ENCODE measurements at places on chromosomes 16 and 17.

GRCh38 chr17:66547151-66547865 lies 244.9 kb downstream of the PRKCA start:
- DNase-seq, result no peak

DNA sequence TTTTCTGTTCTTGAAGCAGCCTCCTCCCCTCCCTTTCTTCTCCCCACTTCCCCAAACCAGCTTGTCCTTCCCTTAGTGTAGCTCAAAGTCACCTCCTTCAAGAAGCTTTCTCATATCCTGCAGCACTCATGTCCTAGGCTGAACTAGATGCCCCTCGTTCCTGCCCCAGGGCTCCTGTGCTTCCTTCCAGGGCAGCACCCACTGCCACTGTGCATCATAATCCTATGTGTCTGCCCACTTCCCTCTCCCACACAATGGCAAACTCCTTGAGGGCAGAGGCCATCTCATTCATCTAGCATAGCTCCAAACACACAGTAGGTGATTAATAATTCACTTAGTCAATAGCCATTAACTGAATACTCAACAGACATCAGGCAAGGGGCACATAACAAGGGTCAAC lies 6.9 kb upstream of the TMEM132E start:
- no peak for DNase-seq

DNA sequence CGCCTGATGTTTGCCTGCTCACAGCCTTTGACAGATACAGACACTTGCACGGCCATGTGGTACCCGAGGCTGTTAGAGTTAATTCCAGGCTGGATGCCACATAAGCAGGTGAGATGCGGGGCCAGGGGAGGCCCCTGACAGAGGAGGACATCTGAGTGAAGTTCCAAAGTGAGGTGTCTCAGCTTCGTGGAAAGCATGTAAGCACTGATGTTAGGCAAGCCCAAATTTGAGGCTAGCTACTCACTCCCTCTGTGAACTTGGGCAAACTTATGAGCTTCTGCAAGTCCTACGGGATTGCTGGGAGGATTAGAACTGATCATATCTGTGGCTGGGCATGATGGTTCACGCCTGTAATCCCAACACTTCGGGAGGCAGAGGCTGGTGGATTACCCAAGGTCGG lies 39.3 kb upstream of the MARCHF10 start:
- DNase-seq, result no peak

DNA sequence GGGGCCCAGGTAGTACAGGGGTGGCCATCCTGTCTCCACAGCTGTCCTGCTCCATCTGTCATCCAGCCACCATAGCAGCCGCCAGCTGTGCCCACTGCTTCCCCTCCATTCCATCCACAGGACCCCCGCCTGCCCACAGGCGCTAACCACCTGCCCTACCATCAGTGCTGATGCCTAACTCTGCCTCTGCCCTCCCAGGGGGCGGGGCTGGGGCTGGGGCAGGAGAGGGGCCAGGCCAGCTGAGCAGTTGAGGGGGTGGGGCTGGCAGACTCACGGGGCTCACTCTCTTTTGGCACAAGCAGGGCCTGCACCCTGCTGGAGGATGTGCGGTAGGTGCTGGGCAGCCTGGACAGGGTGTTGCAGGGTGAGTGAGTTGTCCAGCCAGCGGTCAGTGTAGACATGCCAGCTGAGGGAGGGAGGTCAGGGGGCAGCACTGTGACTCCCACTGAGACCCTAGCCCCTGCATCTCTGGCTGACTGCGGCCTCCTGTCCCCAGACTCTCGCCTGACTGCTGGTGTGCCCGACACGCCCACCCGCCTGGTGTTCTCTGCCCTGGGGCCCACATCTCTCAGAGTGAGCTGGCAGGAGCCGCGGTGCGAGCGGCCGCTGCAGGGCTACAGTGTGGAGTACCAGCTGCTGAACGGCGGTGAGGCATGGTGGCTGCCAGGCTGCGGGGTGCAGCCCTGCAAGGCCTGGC lies 9.6 kb downstream of the GALK1 start:
- no peak for DNase-seq

DNA sequence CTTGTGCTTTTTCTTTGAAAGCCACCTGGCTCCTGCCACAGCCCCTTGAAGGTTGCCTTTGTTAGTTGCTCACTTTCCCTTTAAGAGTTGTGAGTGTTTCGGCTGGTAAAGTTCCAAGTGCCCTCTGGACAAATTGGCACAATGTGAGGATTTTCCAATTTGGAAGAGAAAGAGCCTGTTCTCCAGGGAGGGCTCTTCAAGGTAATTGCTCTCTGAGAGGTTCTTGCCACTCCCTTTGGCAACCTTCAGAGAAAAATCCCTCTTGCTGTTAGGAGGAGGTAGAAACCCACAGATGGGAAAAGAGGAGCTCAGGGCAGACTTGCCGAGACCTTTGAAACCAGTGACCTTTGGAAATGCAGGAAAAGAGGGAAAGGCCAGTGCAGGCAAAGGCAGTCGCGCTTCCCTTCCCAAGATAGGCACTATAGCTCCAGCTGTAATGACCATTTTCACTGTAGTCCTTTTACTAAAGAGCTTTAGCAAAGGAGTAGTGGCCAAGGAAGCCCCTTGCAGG lies 49.0 kb upstream of the AKAP1 start:
- no peak for DNase-seq

DNA sequence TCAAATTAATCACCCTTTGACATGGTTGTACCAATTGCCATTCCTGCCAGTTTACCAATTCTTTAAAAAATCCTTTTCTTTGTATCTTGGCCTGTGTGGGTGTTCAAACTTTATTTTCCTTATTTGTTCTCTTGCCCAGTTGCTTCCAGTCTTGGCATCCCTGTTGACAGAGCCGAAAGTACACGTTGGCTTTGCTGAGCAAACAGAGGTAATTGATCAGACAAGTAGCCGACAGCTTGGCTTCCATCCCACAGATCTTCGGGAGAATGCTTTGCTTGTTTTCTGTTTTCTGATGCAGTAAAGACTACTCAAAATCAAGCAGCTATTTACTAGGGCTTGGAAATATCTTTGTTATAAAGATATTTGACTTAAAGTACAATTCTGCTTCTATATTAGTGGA lies 506.8 kb upstream of the SALL1 start:
- no peak for DNase-seq

DNA sequence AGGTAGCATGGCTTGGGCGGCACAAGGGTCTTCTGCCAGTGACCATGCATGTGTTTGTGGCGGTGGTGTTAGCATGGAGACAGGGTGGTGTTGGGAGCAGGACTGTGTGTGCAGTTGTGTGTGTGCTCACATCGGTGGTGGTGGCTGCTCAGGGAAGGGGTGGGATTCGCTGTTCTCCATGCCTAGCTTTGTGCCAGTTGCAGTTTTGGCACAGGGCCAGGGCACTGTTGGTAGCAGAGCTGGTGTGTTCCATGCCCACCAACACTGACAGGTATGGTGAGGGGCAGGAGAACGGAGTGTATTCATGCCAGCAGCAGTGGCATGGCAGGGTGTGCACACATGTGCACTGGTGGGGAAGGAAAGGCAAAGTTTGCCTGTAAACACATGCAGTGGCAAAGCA lies 77.3 kb upstream of the TEKT1 start:
- no peak for DNase-seq

- no peak for DNase-seq
These were observed 36.6 kb downstream of the TOM1L2 start for GRCh38 chr17:17935321-17936271.

- no peak for DNase-seq
These were observed 368.0 kb upstream of the RBFOX1 start for GRCh38 chr16:6964679-6965078.

GRCh38 chr16:84193480-84193879 lies 2.5 kb downstream of the ADAD2 start:
- no peak for DNase-seq

Data from activated CD4-positive, alpha-beta T cell treated with anti-CD3 and anti-CD28 coated beads, Interleukin-2, amount 50 U/mL, for 24 hours (primary cell).